ENCODE measurements at places on chromosomes 5 and 9.

DNA sequence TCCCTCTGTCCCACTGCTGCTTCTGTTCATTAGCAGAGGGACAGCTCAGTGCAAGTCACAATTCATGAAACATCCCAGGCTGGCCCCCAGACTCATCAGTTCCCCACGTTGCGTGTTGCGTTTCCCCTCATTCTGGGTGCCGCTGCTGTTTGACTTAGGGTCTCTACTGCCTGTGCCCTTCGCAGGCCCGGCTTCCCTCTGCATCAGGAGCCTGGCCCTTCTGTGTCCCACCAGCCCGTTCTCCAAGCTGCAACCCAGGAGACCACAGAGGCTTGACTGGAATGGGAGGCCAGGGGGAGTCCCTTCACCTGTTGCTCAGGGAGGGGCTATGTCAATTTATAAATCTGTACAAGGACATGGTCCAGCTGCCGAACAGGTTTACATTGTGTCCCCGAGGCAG is 53.9 kb upstream of the SUSD3 start:
- DNase-seq: no peak

GRCh38 chr5:177023303-177023664 is 788 bp downstream of the ZNF346 start:
- DNase-seq: peak; percentile 37

- no peak for DNase-seq
Observed at GRCh38 chr5:11040345-11040744, 279.3 kb upstream of the DAP start.

DNA sequence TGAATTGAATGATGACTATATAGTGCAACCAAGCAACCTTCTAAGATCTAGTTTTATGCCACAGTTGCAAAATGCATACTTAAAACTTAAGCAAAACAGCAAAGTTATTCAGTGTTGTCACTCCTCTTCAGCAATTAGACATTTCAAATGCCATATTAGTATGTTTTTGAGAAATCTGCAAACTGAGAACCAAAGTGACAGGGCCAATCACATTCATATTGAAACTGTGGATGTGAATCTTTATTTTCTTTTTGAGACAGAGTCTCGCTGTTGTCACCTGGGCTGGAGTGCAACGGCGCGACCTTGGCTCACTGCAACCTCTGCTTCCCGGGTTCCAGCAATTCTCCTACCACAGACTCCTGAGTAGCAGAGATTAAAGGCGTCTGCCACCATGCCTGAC is 249.2 kb upstream of the EFNA5 start:
- DNase-seq: no peak

DNA sequence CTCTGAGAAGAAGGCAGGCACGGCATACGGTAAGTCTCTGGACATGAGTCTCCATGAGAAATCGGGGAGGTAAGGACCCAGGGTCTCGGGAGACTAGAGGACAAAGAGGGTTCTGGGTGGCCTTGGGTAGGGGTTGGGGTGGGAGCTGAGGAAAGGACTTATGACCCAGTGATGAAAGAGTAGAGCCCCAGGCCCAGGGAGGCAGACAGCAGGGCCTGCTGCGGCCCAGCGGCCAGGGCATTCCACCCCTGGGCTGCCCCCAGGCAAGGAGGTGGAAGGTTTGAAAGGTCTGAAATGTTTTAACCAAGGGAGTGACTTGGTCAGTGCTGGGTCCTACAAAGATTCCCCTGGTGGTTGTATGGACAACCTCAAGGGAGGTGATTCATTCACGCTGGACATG is 89.1 kb downstream of the CRB2 start:
- no peak for DNase-seq

- DNase-seq: no peak
Observed at GRCh38 chr5:67409126-67409777, 212.7 kb upstream of the CD180 start.

GRCh38 chr9:111180811-111181210 is 142.5 kb upstream of the LPAR1 start:
- no peak for DNase-seq

DNA sequence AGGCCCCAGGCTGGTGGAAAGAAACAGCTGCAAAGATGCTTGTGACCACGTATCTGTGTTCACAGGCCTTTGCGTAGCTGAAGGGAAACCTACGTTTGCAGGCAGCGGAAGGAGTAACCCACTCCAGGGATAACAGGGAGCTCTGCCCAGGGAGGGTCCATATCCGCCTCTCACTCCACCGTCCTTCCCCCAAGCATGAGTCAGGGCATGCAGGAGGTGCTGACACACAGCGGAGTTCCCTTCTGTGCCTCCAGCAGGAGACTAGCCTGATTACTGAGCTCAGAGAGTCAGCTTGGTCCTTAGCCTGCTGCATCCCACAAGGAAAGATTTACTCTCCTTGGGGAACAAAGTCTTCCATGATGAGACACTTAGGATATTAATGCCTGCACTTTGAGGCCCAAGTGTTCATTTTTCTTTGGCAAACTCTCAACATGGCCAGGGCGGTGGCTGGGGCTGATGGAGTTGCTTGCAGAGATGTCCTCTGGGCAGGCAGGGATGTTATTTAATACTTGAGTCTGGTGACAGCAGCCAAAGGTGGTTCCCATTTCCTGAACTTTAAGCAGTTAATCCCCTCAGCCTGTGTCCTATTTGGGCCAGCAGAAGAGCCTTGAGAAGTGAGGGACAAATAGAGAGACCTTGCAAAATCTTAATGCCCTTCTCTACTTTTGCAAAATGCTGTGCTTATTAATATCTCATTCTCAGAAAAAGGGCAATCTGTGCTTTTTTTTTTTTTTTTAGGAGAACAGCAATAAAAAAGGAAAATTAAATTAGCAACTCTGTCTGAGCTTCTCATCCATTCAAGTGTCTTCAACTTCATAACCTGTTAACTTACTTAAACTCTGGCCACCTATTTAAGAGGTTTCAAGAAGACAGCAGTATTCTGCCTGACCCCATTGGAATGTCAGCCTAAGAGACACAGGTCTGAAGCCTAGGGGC is 222.1 kb downstream of the HSPA4 start:
- DNase-seq: no peak

DNA sequence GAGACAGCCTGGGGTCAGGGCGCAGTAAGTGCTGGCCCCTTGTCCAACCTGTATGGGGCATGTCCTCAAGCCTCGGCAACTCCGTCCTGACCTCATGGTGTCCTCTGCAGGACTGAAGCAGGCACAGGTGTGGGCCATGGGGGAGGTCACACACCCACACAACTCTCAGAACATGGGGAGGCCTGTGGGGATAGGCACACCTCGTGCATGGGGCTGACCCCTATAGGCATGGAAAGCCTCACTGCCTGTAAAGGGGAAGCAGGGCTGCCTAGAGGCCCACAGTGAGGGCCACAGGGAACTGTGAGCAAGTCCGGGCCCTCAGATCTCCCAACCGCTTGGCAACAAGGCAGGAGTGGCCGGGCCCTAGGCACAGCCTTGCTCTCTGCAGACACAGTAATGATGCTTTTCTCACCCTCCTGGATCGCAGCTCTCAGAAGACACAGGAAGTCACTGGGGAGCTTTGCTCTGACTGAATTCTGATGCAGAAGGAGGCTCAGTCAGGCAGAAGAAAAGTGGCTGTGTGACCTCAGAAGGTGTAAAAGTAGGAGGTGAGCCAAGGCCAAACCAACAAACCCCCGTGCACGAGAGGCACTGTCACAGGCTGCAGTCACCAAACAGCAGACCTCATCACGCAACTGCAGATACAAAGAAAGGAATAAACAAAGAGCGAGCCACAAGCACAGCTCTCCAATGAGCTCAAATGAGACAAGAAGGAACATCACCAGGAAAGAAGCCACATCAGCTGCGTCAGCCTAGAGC is 5.4 kb downstream of the IPPK start:
- no peak for DNase-seq

DNA sequence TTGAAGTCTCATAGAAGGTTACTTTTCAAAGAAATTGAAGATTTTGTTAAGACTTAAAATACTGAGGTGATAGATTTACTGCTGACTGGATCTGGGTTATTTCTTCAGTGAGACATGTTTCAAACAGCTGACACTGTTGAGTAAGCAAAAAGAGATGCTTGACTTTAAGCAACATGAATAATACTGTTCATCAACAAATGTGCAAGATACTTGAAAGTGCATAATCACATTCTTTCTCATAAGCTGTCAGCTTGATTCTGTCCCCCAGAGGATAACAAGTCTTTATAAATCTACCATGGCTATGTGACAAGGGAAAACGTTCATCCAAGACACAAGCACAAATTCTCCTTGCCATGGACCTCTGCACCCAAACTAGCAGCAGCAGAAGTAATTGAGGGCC is 260.1 kb upstream of the CDH18 start:
- DNase-seq: no peak

GRCh38 chr5:157449011-157449723 is 10.8 kb upstream of the NIPAL4 start:
- DNase-seq: no peak

- DNase-seq: no peak
Observed at GRCh38 chr9:90433398-90433941, 209.2 kb downstream of the DIRAS2 start.

GRCh38 chr5:10303699-10304170 is 4.0 kb downstream of the CMBL start:
- DNase-seq: no peak

DNA sequence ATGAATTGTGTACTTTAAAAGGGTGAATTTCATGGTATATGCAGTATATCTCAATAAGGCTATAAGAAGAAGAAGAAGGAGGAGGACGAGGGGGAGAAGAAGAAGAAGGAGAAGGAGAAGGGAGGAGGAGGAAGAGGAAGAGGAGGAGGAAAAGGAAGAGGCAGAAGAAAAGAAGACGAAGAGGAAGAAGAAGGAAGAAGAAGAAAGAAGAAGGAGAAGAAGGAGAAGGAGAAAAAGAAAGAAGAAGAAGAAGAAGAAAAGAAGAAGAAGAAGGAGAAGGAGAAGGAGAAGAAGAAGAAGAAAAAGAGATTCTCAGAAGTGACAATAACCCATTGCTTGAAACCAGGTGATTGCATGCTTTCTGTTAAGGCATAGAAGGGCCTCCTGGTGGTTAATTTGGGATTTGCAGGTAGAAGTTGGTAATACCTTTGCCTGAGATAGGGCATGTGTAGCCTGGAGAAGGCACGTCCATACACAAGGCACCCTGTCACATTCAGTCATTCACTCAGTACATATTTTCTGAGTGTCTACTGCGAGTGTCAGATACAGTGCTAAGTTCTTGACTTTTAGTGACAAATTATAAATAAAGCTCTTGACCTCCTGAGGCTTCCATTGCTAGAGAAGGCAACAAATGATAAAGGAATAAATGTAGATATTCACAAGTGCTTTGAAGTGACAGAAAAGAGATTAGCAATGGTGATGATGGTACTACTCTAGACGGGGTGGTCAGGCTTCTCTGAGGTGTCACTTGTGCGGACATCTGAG is 231.3 kb downstream of the NPR3 start:
- DNase-seq: peak; percentile 23

DNA sequence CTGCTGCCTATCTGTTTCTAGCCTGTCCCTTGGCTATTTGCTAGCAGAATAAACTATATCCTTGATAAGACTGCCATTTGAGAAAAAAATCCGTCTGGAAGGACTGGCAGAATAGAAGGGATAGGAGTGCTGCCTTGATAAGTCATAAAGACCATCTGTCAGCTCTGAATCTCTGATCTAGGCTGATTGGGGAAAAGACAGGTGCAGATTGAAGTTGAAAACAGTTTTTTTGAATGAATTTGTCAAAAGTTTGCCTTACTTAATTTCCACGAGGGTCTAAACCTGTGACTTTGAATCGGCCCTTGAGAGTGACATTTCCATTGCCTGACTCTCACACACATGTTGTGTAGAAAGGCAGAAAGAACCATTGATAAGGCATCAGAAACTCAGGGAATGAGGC is 218.6 kb downstream of the MAN2A1 start:
- DNase-seq: no peak

DNA sequence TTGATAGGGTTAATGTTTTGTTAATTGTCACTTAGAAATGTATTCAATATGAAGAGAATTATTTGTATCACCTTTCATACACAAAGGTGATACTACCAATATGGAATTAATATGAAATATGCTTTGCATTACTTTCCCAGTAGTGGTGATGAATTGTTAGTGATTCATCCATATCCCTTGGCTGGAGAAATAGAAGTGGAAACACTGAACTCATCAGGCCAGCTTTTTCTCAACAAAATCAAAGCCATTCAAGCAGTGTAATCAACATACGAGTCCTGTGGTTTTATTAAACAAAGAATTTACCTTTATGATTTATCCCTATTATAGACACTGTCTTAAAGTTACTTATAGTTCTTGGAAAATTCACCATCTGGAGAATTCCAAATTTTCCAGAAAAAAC is 264.0 kb upstream of the MEF2C start:
- DNase-seq: no peak

DNA sequence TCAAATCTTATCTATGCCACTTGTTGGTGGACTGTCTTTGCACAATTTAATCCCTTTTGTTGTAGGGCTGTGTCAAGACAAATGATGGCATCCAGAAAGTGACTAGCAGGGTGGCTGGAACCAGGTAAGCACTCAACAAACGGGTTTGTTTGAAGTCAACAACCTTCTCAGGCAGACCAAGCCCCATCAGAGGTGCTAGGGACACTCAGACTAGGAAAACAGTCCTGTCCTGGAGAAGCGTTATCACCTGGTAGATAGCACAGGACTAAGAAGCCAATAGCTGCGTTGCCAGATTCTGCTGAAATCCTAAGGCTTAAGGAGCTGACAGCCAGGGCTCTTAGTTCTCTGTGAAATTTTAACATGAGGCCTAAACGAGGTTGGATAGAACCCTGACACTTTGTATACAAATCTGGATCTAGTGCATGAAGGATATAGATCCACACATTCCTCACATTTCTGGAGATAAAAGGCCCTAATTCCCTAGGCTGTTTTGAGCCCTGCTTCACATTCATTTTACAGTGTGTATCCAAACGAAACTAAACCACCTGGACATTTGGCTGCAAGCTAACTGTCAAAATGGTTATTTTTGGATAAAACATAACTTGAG is 179.8 kb downstream of the DCP2 start:
- DNase-seq: no peak

- DNase-seq: no peak
Observed at GRCh38 chr9:104448036-104448435, 56.0 kb upstream of the OR13F1 start.
